Fibroblast of the conjunctiva (primary cell): ENCODE measurements at places on chromosomes 5 and 9.

- DNase-seq: no peak
Observed at GRCh38 chr5:2352101-2352861, 399.2 kb downstream of the IRX2 start.

- no peak for DNase-seq
Observed at GRCh38 chr5:12292610-12293204, 388.5 kb upstream of the CTNND2 start.

DNA sequence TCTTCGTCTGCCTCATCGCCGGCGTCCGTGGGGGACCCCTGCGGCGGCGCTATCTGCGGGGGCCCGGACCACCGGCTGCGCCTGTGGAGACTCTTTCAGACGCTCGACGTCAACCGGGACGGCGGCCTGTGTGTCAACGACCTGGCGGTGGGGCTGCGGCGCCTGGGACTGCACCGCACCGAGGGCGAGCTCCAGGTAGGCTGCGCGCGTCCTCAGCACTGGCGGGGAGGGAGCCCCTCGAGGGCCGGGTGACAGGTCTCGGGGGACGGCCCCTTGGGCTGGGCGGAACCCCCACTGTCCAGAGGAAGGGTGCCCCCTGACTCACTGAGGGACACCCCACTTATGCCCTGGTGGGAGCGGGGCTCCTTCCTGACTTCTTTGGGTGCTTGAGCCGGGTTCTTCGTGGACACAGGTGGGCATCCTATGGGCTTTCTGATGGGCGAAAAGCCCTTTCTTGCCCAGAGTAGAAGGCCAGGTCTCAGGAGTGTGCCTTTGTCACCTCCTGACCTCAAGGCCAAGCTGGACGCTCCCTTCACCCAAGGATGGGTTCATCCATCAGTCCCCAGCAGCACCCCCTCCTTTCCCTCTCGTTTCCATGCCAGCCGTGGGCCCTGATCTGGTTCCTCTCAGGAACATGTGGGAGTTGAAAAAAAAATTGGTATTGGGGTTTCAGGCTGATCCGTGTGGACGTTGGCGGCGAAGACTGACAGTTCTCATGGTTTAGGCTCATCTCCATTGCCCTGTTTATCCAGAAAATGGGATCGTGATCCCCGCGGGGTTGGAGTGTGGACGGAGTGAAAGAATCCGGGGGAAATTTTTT is 564 bp downstream of the SLC25A25 start:
- no peak for DNase-seq

GRCh38 chr5:148811756-148812155 is 14.7 kb upstream of the ADRB2 start:
- DNase-seq: no peak

DNA sequence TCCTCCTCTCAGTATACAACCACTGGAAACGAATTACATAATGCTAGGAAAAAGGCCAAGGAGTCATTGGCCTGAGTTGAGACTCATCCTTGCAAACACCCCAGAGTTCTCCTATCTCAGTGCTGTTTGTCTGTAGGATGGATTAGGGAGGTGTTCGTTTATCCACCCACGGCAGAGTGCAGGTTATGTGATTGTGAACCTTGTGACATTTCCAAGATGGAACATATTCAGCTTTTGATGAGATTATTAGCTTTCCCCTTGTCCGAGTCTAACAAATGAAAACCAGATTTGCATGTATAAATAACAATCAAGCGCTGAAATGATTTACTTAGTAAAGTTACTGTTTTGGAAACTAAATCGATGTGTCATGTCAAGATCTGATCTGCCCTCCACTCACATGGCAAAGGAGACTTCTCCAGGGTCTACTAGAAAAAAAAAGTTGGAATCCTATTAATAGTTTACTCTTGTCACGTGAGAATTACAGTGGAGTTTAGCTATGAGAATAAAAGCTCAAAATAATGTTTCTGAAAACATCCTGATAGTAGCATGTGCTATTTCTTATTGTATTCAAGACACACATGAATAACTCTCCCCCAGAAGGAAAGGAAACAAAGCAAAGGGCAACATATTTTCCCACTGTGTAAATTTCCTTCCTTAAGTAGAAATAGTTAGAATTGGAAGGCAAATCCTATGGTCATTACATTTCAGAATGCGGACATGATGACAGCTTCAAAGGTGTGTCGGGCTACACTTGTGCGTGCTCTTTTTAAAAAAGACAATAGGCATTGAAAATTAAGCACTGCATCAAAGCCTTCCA is 600.4 kb downstream of the EBF1 start:
- no peak for DNase-seq

GRCh38 chr9:108474356-108474755 is 381.4 kb downstream of the ACTL7B start:
- no peak for DNase-seq

DNA sequence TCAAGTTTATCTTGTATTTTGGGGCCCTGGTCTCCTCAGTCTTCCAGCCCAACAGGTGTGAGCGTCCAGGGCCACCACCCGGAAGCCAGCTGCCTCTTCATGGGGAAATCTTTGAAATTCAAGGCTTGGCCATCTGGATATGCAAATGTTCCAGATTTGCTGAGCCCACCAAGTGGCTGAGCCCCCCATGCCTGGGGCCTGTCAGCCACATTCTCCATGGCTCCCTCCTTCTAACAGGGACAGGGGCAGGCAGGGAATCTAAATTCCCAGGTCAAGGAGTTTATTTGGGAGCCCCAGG is 14.2 kb upstream of the CXXC5 start:
- DNase-seq: no peak

- DNase-seq: peak; percentile 79
Observed at GRCh38 chr5:66164044-66164790, 20.1 kb downstream of the SREK1 start.

DNA sequence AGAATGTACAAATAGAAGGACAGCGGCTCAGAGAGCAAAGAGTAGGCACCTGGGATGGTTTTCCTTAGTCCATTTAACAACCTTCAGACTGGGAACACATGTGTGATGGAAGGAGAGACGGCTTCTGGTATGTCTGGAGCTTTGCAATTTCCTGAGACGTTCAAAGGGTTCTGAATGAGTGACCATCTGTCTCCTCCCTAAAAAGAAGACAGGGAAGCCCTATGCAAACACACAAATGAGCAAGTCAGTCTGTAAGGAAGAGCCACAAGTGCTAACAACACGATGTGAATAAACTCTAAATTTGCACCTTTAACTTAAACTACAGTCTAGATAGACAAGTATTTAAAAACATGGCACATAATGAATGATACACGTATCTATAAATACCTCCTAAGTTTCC is 391.0 kb downstream of the ICE1 start:
- no peak for DNase-seq

- no peak for DNase-seq
Observed at GRCh38 chr9:130459941-130460669, 15.3 kb downstream of the ASS1 start.

- DNase-seq: no peak
Observed at GRCh38 chr9:137270929-137271695, 6.4 kb upstream of the TOR4A start.

DNA sequence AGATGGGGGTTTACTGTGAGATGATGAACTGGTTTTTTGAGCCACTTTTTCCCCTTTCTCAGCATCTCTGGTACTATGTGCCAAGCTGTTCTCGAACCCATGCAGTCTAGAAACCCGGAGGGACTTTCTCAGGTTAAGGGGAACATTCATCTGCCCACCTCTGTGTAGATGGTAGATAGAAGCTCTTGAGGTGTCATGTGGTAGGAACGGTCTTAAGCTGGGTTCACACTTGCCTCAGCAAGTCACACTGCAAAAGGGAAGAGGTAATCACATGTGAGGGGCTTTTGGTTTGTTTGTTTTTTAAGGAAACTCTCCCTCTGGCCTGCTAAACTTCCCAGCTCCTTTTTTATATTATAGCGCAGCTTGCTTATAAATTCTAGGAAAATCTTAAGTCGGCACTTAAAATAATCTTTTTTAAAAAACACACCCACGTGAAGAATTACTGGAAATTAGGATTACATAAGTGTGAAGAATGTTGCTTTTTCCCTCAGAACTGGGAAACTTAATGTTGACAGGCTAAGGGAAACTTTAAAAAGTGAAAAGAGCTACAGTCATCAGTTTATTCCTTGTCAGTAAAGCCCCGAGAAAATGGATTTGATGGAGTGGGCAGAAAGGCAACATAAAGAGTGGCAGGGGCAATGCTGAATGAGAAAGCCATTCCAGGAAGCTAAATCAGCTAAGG is 430.3 kb downstream of the ARHGEF28 start:
- no peak for DNase-seq

DNA sequence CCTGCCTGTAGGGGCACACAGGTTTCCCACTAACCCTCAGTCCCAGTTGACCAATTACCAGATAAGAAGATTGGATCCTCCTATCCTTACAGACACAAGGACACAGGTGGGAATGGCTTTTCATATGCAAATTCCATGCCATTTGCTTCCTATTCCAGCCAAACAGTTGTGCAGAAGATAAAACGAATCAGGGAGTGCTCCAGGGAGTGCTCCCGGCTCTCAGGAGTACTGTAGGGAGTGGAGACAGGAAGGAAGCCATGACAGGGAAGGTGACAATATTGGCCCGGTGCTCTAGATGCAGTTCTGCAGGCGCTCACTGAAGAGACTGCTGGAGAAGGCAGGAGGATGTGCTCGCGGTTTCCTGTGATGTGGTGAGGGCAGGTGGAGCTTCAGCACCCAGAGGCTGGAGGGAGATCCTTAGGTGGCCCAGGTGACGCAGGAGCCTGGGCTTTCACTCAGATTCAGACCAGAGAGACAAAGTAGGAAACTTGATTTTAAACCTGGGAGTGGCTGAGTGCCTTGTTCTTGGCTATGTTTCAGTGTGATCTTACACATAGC is 260.0 kb downstream of the AUH start:
- DNase-seq: no peak

- no peak for DNase-seq
Observed at GRCh38 chr9:84513473-84513872, 156.1 kb upstream of the NTRK2 start.

GRCh38 chr5:179668391-179668790 is 12.4 kb downstream of the CBY3 start:
- DNase-seq: no peak

DNA sequence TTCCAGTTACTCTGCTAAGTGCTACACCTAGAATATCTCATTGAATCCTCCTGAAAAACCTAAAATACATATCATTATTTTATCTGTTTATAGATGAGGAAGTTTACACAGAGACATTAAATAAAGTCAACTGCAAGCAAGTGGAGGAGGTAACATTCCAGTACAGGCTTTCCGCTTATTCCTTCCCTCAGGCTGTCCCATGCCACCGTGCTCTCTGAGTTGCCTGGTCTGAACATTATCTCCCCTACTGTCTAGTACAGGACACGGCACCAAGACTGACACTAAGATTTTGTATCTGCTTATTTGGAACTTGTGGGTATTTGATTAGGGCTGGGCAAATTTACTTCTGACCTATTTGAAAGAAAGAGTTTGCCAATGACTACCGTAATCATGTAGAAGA is 172.4 kb upstream of the STK32A start:
- no peak for DNase-seq

DNA sequence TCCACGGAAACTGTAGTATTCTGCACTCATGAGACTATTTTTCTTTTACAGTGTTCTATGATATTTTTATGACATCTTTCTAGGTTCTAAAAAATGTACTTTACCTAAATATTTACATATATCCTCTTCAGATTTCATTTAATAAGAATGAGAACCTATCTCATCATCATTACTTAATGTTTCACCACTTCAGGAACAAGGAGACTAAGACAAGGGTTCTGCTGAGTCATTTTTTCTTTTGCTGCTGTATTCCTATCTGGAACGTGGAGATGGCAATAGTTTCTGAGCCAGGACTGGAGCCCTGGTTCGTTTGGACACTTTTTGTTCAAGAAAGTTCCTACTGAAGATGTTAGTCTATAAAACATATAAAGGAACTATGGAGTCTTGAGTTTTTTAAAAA is 258.2 kb upstream of the MAP3K1 start:
- DNase-seq: no peak

- no peak for DNase-seq
Observed at GRCh38 chr5:88518131-88519016, 249.7 kb upstream of the TMEM161B start.

GRCh38 chr9:92119586-92119985 is 4.4 kb upstream of the SPTLC1 start:
- DNase-seq: no peak

- DNase-seq: no peak
Observed at GRCh38 chr9:87638292-87638691, 87.6 kb upstream of the CTSL start.

DNA sequence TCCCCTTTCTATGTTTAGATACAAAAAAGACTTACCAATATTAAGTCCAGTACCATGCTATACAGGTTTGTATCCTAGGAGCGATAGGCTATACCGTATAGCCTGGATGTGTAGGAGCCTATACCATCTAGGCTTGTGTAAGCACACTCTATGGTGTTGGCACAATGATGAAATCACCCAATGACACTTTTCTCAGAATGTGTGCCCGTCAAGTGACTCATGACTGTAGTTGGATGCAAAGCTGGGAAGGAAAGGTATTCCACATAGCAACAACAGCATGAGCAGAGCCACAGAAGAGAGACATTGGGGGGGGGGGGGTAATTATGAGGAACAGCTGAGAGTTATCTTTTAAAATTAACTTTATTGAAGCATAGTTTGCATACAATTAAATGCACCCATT is 63.2 kb downstream of the TTLL11 start:
- DNase-seq: no peak
